ENCODE measurements at places on chromosomes 2 and 18.

GRCh38 chr18:54679318-54680149 is 88.5 kb downstream of the DYNAP start:
- no peak for DNase-seq

DNA sequence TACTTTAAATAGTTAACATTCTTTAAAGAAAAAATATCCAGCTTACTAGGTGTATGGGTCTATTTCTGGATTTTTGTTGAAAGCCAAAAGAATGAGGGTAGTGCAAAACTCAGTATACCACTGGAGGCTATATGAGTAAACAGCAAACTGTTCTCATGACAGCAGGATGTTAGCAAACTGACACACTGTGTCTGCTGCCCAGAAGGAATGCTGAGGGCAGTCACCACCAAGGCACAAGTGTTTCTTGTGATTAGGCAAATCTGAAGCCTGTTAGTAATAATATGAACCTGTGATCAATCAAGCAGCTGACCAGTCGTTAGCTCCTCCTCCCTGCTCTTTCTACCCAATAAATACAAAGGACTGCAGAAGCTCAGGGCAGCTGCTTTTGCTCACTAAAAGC is 50.5 kb upstream of the SULT1C3 start:
- no peak for DNase-seq

GRCh38 chr18:9758624-9759075 is 50.5 kb downstream of the RAB31 start:
- no peak for DNase-seq

- no peak for DNase-seq
These were observed 456.6 kb upstream of the UBE2E3 start for GRCh38 chr2:180523621-180524340.

DNA sequence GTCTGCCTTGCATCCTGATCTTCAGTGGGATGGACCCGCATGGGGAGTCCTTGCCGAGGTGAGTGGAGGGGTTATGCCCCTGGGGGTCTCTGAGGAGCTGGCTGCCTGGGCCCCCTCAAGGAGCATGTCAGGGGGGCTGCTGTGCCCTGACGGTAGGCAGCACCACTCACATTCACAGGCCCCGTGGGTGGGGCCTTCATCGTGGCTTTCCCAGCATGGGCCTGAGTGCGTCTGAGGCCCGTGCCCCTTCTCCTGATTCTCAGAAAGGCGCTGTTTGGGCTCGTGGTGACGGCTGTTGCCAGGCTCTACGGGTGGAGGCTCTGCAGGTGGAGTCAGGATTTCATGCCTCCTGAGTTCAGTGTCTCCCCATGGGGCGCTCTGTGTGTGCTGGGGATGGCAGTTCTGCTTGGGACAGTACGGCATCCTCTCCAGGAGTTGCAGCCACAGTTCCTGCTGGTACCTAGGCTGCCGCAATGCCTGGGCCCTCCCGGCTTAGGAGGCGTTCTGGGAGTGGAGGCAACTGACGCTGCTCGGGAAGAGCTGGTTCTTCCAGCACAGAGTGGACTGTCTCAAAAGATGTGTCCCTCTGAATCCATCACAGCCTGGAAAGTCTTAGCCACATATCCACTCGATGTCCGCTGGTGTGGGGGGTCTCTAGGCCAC is 57.3 kb downstream of the NTSR2 start:
- DNase-seq: no peak

DNA sequence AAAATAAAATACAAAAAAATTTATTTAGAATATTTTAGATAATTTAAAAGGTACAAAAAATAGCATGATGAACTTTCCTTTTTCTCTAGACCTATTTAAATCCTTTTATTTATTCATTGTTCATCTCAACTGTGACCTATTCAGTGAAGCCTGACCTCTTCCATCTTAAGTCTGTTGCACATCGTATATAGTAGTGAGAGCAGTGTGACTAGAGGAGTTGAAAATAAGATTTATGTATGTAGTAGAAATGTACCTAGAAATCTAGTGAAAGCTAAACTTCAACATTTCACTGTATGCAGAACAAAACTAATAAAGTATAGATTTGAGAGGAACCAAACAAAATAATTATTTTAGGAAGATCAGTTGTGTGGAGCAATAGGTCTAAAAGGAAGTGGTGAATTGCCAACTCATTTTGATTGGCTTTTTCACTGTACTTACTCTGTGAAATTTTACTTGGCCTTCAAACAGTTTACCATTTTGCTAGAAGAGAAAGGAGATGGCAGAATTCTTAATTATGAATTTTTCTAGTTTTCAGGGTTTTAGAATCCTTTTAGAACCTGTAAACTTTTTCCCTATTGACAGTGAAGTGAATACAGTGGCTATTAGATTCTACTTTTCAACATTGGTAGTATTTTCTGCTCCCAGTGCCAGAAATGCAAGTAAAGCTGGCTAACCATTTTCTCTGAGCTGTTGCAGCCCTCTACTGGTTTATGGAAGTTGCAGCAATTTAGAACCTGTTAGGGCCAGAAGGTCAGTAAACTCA is 11.0 kb downstream of the ANKRD12 start:
- peak; percentile 13 for DNase-seq

DNA sequence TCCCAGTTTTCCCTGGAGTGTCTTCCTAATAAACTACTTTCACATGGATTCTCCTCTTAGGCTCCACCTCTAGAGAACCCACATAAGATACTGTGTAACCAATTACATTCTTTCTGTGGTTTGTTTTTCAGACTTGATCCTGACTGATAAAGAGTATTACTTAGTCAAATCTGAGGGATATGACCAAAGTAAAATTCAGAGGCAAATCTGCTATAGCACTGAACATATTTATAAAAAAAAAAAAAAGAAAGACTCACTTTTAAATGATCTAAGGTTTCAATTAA is 13.9 kb downstream of the CKAP2L start:
- no peak for DNase-seq

GRCh38 chr2:43110442-43110871 is 115.9 kb downstream of the ZFP36L2 start:
- DNase-seq: no peak

DNA sequence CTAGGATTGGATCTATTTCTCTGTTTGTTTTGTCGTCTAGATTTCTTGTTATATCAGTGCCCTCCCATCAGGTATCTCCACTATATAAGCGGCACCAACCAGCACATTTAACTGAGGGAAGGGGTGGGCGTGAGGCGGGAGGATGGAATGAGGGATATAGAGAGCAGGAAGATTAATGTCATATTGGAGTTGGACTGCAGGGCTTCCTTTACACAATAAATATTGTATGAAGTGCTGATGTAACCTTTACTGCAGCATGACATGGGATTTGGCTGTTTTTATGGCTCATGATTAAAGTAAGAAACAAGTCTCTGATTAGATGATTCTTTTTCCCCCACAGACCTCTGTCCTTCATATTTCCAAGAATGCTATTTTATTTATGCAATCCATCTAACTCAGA is 54.8 kb downstream of the TMEM200C start:
- no peak for DNase-seq

GRCh38 chr2:191748528-191749180 is 70.7 kb downstream of the NABP1 start:
- no peak for DNase-seq

DNA sequence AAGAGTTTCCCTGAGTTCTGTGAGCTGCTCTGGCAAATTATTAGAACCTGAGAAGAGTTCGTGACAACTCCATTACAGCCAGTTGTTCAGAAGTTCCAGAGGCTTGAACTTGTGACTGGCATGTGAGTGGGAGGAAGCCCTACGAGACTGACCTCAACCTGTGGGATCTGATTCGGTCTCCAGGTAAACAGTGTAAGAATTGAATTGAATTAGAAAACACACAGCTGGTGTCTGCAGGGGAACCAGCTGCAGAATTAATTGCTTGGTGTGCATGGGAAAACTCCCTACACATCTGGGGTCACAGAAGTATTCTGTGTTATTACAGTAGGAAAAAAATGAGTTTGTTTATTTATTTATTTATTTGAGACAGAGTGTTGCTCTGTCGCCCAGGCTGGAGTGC is 14.0 kb upstream of the ITSN2 start:
- no peak for DNase-seq

DNA sequence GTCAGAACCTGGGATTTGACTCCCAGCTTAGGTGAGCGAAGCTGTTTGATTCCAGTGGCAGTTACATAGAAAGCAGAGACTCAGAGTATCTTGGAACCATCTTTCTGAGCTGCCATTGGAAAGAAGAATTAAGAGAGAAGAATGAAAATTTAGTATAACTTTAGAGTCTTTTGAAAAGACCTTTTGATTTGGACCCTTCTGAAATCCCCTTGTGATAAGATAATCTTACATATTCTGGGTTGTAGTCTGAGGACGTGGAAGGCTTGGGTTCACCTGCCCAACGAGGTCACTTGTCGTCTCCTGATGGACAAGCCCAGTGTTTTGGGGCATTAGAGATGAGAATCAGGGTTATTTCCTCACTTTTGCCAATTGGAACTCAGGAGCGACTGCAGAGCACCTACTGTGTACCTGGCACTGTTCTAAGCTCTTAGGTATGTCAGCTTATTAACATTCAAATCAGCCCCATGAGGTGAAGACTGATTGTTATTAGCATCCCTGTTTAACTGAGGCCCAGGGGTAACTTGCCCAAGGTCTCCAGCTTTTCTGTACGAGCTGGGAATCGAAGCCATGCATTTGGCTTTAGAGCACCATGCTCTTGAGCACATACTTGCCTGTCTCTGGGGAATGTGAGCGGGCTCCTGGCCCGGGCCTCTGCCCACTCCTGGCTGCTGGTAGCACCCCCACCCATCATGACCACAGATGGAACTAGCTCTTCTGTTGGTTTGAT is 2.9 kb downstream of the HK2 start:
- DNase-seq: no peak

DNA sequence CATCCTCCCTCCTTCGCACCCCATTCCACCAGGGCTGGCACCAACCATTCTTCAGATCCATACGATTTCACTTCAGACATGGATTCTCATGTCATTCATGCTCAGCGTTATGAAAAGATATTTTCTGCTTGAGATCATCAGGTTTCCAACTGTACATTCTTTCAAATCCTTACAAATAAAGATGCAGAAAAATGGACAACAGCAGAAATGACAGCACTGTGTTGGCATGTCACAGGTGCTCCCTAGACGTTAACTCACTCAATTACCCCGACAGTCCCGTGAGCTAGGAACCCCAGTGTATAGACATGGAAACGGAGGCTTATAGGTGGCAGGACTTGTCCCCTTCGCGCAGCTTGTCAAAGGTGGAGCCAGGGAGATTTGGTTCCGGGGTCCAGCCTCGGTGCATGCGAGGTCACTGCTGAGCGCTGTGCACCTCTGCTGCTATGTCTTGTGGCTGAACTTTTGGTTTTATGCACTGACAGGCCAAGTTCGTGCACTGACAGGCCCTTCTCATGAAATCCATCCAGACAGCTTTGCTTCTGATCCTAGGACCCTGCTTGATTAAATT is 17.7 kb downstream of the FHL2 start:
- DNase-seq: no peak

Data from activated CD8-positive, alpha-beta memory T cell treated with anti-CD3 and anti-CD28 coated beads for 4 hours (primary cell).